ENCODE measurements at places on chromosomes 16 and 17. TPM values are rescaled to one million over a fixed set of nuclear protein-coding genes. Genes with fewer than 3 reads are reported as not detected.

- no peak for DNase-seq
Measured at GRCh38 chr17:43471585-43472160, 12.1 kb upstream of the DHX8 start.

The B3GNT9 gene
- 2.1 TPM for total RNA-seq

GRCh38 chr17:78771758-78772382 lies 10.2 kb downstream of the CYTH1 start:
- no peak for DNase-seq

The HBA2 gene
- 4.9 TPM for total RNA-seq

The EFNB3 gene
- 0.57 TPM for total RNA-seq

- no peak for DNase-seq
Measured at GRCh38 chr16:11903906-11904305, 11.8 kb downstream of the GSPT1 start.

The NRN1L gene
- not detected for total RNA-seq

The CMTM1 gene
- 0.65 TPM for total RNA-seq

GRCh38 chr17:7252176-7253043 lies at the start of gene ELP5:
ELP5 (plus strand) TSS chr17:7252215; CDS start chr17:7252551, 336 bp downstream.
- DNase-seq, result peak; percentile 94
